ENCODE measurements at places on chromosomes 11 and 22.
A peak's percentile ranks its signal among the peaks of the same experiment; 100 is the strongest.

- DNase-seq: no peak
Measured at GRCh38 chr22:43439368-43440103, 27.7 kb downstream of the MPPED1 start.

GRCh38 chr11:68761801-68762200 lies 10.5 kb upstream of the TESMIN start:
- no peak for DNase-seq

DNA sequence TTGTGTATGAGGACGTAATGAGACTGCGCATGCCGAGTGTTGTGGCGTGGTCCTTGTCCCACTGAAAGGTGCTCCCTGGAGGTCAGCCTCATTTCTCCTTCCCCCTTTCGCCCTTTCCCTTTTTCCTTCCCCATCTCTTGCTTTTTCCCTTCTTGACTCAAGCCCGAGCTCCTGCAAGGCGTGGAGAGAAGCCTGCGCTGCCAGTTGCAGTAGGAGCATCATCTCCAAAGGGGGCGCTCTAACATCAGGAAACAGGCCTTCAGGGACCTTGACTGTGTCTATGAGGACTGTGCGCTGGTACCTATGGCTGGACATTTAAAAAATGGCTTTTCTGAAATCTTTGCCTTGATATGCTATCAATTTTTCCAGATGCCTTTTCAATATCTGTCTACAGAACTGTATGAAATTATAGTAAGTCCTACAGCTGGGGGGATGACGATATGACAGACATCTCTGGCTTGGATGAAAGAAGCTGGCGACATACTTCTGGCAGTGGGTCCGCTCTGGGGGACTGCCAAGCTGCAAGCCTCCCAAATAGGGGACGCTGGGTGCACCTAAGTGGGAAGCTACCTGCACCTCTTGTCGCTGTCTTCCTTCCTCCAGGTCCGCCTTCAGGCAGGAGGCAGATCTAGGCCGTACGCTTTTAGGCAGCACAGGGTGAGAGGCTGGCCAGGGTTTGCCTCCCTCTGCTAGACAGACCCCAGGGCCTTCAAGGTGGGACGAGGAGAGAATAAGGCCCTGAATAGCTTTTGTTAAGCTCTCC lies 96.5 kb downstream of the NXPE2 start:
- DNase-seq: peak; percentile 97

- no peak for DNase-seq
Measured at GRCh38 chr11:86369668-86370067, 5.0 kb upstream of the CCDC81 start.

GRCh38 chr11:100861212-100861611 lies 174.1 kb downstream of the ARHGAP42 start:
- peak; percentile 87 for DNase-seq

DNA sequence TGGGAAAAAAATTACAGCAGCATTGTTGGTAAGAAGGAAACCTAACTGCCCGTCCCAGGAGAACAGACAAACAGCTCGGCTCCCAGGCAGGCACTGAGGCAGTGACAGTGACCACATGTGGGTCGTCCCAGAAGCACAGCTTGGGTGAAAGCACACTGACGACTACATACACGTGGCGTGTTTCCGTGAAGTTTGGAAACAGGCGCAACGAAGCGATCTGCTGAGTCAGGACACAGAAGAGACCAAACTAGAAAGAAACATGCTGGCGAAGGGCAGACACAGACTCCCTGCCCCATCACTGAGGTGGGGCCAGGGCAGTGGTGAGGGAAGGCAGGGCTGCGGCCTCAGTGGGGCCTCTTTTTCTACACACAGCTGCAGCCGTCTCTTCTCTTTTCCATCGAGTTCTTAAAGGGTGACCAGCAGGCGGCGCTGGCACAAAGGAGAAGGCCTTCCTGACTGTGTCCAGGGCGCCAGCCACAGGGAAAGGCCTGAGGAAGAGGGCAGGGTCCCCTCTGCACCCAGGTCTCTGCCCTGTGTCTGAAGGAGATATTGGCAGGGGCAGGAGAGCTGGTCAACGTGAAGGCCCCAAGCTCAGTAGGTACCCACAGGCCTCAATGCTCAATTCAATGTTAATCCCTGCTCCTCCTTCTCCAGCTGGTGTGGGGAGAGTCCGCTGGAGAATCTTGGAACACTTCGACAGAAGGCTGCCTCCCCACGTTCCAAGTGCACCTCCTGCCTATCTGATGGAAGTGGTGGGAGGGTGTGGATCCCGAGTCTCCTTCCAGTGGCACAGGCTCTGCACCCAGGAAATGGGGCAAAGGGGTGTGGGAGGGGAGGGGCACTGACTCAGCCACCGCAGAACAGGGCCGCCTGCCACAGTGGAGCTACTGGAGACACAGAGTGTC lies 19.9 kb downstream of the CARS1 start:
- DNase-seq: peak; percentile 89

GRCh38 chr11:1230456-1231395 lies 7.9 kb downstream of the MUC5B start:
- DNase-seq: no peak

DNA sequence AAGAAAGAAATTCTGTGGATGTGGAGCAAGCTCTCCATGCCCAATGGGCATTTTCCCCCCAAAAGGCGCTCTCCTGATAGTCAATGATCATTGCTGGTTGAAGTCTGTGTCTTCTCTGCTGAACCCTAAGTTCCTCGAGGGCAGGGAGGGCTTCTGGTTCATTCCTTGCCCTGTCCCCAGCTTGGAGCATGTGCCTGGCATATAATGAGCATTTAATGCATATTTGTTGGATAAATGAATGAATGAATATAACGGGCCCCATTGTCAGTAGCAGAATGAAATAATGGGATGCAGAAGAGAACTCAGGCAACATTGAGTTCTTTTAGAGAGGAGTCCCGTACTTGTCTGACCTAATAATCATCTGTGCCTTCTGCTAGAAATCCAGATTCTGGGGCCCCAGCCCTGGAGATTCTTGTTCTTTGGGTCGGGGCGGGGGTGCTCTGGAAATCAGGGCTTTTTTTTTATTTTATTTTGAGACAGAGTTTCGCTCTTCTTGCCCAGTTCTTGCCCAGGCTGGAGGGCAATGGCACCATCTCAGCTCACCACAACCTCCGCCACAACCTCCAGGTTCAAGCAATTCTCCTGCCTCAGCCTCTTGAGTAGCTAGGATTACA lies 64.4 kb downstream of the CD82 start:
- DNase-seq: no peak

- no peak for DNase-seq
Measured at GRCh38 chr11:72343006-72343756, 91.2 kb downstream of the CLPB start.

DNA sequence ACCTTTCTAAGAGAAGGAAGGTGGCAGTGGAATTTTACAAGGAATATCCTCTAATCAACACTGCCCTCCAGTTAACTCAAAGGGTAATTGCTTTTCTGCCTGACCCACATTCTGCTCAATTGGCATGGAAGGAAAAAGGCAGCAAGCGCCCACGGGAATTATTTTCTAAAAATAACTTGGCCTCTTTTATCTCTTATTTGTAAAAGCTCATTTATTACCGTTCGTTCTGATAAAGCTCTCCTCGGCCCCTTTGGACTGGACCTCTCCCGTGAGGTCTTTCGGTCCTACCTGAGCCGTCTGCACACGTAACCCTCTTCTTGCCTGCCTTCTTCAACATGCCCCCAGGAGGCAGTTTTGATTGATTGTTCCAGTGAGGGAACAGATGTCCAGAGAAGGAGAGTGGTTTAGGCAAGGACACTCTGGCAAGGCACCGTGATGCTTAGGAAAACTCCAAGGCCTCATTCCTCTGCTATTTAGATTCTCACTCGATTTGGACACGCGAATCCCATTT lies 53.2 kb upstream of the CRTAM start:
- no peak for DNase-seq

GRCh38 chr11:8069771-8070170 lies 11.2 kb upstream of the TUB start:
- DNase-seq: no peak

- DNase-seq: no peak
Measured at GRCh38 chr22:27518531-27519340, 282.8 kb downstream of the MN1 start.
